ENCODE measurements at places on chromosomes 3 and 15. TPM values are rescaled to one million over a fixed set of nuclear protein-coding genes. Genes with fewer than 3 reads are reported as not detected.

Gene GALNT15
- total RNA-seq = 1.3 TPM

Gene LEKR1
- 0.32 TPM for total RNA-seq

Gene HHATL
- total RNA-seq = 505 TPM

Gene NDUFB5
- 258 TPM for total RNA-seq

Gene GRAMD2A
- not detected for total RNA-seq

Gene MNS1
- total RNA-seq = 2.0 TPM

Gene C3orf33
- total RNA-seq = 7.2 TPM

Gene LNP1
- 4.6 TPM for total RNA-seq

Gene RLBP1
- total RNA-seq = not detected

Gene MYEF2
- 25.5 TPM for total RNA-seq

Gene C3orf20
- 0.32 TPM for total RNA-seq

Gene LRTM1
- total RNA-seq = not detected

Gene IGSF10
- total RNA-seq = 0.83 TPM

- no peak for DNase-seq
These were observed 48.0 kb upstream of the WDR72 start for GRCh38 chr15:53807501-53807900.

DNA sequence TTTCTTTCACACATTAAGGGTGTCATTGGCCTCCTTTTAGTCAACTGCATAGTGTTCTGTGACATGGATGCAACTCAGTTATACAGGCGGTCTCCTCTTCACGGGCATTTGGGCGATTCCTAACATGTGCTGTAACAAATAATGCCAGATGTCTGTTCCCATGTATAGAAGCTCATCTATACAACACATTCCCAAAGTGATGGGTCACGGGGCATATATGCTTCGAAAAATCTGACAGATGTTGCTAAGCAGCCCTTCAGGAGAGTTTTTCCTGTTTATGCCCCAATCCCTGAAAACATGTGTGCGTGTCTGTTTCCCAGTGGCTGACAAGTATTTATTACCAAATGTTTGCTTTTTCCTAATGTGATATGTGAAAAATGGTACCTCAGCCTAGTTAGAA lies 25.8 kb downstream of the LRRK1 start:
- DNase-seq = no peak

GRCh38 chr3:159265705-159266104 lies 463.9 kb downstream of the MFSD1 start:
- no peak for DNase-seq

GRCh38 chr3:102179326-102180177 lies 255.3 kb upstream of the ZPLD1 start:
- no peak for DNase-seq

GRCh38 chr3:65785065-65785645 lies 253.6 kb downstream of the MAGI1 start:
- DNase-seq = no peak

GRCh38 chr15:77709135-77709886 lies 76.6 kb upstream of the LINGO1 start:
- DNase-seq = no peak

DNA sequence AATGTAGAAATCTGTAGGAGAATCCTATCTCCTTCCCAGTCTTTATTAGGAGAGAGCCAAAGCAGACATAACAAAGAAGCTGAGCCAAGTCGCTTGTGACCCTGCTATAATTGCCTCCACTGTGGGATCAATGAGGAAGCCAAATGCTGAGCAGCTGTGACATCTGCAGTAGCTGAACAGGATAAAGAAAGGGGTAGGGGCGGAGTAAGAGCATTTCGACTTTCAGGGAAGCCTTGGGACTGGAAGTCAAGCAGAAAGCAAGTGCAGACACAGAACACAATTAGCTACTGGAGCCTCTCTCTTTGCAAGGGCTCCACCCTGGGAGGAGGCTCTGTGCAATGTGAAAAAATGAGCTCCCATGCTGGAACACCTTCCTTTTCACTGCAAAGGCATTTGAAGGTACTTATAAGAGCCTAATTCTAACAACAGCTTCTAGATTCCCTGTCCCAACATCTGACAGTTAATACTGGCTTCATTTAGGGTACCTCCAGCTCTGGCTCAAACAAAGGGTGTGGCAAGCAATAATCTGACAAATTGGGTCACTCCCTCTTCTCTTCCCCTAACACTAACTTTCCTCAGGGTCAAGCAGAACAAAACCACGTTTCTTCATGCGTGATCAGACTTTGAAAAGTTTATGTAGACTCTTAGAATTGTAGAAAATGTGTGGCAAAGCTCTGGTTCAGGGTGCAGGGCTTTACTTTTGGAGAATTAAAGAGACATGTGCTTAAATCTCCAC lies 166.4 kb downstream of the CADPS start:
- no peak for DNase-seq

- peak; percentile 77 for DNase-seq
These were observed 15.8 kb upstream of the ALDH1A3 start for GRCh38 chr15:100863796-100864267.

- DNase-seq = no peak
These were observed 46.8 kb downstream of the CA12 start for GRCh38 chr15:63334821-63335220.

GRCh38 chr3:134078169-134078831 lies 48.6 kb upstream of the SLCO2A1 start:
- DNase-seq = peak; percentile 17

GRCh38 chr3:45054196-45054857 lies 28.2 kb downstream of the CLEC3B start:
- DNase-seq = no peak

- DNase-seq = no peak
These were observed 4.1 kb downstream of the FLNB start for GRCh38 chr3:58012302-58012701.

- DNase-seq = no peak
These were observed 20.8 kb upstream of the APH1B start for GRCh38 chr15:63256433-63257274.

- DNase-seq = no peak
These were observed 96.7 kb downstream of the LRTM1 start for GRCh38 chr3:54831112-54831511.

DNA sequence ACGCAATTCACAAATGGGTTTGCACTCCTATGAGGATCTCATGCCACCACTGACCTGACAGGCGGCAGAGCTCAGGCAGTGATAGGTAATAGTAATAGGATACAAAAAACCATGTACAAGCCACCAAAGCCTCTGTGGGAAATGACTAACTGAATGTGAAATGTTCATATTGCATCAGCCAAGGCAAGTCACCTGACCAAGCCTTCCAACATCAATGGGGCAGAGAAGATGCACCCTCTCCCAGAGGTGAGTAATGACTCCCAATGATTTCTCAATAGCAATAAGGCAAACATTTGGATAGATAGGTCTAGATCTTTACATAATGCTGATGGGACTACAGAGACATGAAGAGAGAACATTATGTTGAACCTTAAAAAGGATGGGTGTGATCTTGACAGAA lies 14.9 kb downstream of the CNTN3 start:
- DNase-seq = no peak

- no peak for DNase-seq
These were observed 343.0 kb upstream of the ARL6 start for GRCh38 chr3:97421565-97421964.

GRCh38 chr15:88833731-88834100 lies 30.5 kb downstream of the ACAN start:
- DNase-seq = no peak

- no peak for DNase-seq
These were observed 439.4 kb downstream of the C3orf38 start for GRCh38 chr3:88589138-88589537.

DNA sequence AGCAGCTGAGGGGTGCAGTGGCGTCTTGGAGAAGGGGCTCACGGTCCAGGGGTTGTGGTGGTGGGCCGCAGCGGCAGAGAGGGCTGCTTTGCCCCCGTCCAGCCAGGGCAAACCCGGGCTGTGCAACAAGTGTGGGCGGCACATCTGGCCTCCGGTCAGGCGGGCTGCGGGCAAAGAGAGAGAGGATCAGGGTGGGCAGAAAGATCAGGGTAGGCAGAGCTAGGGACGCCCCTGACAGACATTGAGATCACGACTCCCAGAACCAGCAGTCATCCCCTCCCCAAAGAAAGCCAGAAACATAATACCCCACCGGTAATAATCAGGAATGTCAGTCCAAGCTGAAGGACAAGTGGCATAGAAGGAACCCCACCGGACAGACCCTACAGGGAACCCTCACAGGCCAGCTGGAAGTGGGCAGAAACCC lies 6.8 kb downstream of the GATA2 start:
- DNase-seq = no peak

- DNase-seq = no peak
These were observed 507.5 kb upstream of the TGFBR2 start for GRCh38 chr3:30098653-30099455.

- no peak for DNase-seq
These were observed 304.5 kb upstream of the SATB1 start for GRCh38 chr3:18729671-18730070.

- DNase-seq = peak; percentile 80
These were observed 50.0 kb upstream of the NMD3 start for GRCh38 chr3:161171113-161171512.

DNA sequence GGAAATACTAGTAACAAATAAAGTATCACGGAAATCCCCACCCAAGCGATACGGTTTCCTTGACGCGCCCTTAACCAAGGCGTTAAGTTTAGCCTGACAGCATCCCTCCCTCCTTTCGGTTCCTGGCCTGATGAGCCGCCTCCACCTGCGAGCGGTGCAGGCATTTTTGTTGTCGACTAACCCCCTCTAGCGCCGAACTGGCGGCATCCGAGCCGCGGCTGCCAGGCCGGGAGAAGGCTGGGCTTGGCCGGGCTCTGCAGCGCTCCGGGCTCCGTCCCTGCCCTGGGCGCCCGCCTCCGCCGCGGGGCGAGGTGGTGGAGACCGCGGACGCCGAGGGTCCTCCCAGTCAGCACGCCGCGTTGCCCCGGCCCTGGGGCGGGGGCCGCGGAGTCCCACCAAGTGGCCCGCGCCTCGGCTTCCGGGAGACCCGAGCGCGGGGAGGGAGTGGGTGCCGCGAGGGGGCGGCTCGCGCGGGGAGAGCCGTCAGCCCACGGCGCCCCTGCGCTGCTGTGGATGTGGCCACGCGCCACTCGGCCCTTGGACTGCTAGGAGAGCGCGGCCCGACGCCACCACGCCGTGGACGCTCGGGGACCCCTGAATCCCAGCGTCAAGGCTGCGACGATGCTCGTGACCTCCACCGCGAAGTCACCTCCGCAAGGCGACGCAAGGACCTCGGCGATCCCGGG lies 1.1 kb upstream of the EPHA6 start:
- DNase-seq = no peak

DNA sequence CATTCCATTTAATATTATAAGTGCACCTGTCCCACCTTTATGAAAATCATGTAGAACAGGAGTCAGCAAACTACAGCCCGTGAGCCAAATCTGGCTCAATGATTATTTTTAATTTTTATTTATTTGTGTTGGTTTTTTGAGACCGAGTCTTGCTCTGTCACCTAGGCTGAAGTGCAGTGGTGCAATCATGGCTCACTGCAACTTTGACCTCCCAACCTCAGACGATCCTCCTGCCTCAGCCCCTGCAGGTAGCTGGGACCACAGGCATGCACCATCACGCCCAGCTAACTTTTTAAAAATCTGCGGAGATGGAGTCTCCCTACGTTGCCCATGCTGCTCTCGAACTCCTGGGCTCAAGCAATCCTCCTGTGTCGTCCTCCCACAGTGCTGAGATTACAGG lies 42.0 kb downstream of the MYO1E start:
- no peak for DNase-seq

DNA sequence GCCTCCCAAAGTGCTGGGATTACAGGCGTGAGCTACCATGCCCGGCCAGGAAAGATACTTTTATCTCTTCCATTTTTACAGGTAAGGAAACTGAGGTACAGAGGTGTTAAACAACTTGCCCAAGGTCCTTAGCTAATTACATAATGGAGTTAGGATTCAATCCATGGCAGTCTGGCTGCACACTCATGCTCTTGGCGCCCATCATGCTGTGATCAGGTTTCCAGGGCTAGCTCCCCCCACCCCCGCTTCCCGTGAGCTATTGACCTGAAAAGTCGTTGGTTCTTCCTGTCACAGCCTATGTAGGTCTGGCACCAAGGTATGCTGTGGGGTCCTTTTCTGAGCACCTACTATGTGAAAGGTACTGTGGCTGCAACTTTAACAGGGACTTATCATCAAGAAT lies 55.9 kb upstream of the LARS2 start:
- DNase-seq = no peak

- DNase-seq = no peak
These were observed 50.8 kb downstream of the RFTN1 start for GRCh38 chr3:16462679-16463078.

GRCh38 chr15:47743886-47744285 lies 26.6 kb downstream of the SEMA6D start:
- DNase-seq = no peak

- no peak for DNase-seq
These were observed 173.3 kb upstream of the GAP43 start for GRCh38 chr3:115450036-115450435.

DNA sequence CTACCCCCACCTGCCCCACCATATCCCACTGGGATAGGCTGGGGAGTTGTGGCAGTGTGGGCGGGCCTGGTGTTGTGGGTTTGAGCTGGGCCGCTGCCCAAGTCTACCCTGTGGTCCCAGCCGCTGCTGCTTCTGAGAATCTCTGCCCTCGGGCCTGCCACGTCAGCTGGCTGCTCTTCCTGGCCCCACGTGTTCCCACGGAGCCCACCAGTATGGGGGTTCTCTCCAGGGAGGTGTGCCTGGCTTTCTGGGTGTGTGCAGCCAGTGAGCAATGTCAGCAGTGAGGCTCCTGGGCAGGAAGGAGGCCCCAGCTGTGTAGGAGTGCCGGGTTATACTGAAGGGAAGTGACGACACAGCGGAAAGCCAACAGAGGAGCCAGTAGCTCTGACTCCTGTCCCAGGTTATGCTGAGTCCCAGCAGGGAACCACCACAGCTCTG lies 10.5 kb downstream of the GNAI2 start:
- no peak for DNase-seq

DNA sequence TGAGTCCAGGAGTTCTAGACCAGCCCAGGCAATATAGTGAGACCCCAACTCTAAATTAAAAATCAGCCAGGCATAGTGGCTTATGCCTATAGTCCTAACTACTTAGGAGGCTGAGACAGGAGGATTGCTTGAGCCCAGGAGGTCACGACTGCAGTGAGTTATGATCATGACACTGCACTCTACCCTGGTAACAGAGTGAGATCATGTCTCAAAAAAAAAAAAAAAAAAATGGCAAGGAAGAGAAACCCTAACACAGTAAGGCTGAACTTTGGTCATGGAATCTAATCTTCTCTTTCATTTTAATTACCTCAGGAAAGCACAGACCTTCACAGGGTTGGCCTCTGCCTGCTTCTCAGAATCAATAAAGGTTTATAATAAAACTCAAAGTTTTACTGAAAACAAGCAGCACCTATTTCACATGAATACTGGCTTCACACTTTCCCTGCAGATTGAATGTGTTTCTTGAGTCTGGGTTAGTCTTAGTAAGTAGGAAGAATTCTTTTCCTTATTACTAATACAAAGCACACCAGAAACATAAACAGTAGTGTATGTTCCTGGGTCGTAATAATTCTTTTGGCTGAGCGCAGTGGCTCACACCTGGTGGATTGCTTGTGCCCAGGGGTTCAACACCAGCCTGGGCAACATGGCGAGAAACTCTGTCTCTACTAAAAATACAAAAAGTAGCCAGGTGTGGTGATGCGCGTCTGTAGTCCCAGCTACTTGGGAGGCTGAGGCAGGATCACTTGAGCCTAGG lies 11.6 kb upstream of the NR2C2 start:
- no peak for DNase-seq

- no peak for DNase-seq
These were observed 1.1 kb downstream of the EDEM1 start for GRCh38 chr3:5188419-5189221.
